ENCODE measurements at places on chromosomes 4 and X. TPM values are rescaled to one million over a fixed set of nuclear protein-coding genes. Genes with fewer than 3 reads are reported as not detected.

Gene TBC1D9
- 26.5 TPM for total RNA-seq

Gene SMR3B
- not detected for total RNA-seq

GRCh38 chr4:2075987-2076907 lies 17.1 kb downstream of the NAT8L start:
- DNase-seq: no peak

- DNase-seq: no peak
Observed at GRCh38 chr4:143742834-143743233, 42.4 kb upstream of the FREM3 start.

DNA sequence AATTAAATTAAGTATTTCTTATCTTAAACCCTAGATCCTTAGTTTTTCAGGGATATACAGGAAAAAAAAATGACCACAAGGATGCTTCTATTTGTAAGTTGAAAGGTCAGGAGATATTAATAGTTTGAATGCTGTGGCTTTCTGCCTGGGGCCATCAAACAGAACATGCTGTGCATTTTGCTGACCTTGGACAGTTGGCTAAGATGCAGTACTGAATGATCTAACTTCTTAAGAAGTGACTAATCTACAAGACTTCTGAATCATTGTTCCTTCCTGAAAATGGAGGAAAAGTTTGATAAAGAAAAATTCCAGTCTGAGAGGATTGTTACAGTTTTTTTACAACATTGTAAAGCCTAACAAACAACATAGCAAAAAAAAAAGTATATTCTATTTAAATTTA lies 237.8 kb upstream of the JADE1 start:
- DNase-seq: peak; percentile 90

GRCh38 chr4:151246742-151247141 lies 30.2 kb upstream of the PRSS48 start:
- no peak for DNase-seq

DNA sequence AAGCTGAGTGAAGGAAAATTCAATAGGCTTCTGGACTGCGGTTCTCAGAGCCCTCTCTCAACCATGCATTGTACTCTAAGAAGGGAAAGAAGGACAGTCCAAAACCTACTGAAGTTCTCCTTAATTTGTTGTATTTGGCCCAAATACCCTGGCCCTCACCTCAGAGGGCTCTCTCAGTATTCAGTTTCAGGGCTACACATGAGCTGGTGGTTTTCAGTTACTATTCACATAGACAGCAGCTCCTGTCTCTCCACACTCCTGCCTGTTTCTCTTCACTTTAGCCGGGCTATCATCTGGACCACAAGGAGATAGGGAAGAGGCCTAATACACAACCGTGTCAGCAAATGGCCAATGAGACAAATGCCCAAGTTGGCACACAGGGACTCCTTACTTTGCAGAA lies 66.0 kb downstream of the ATG4A start:
- no peak for DNase-seq

DNA sequence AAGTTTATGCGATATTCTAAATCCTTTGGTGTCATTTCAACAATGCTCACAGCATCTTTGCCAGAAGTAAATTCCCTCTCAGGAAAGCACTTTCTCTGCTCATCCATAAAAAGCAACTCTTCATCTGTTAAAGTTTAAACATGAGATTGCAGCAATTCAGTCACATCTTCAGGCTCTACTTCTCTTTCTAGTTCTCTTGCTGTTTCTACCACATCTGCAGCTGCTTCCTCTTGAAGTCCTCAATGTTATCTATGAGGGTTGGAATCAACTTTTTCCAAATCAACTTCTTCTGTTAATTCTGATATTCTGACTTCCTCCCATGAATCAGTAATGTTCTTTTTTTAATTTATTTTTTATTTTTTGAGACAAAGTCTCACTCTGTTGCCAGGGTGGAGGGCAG lies 100.9 kb downstream of the LCORL start:
- DNase-seq: no peak

GRCh38 chr4:105014635-105015034 lies 132.0 kb upstream of the TET2 start:
- DNase-seq: no peak

DNA sequence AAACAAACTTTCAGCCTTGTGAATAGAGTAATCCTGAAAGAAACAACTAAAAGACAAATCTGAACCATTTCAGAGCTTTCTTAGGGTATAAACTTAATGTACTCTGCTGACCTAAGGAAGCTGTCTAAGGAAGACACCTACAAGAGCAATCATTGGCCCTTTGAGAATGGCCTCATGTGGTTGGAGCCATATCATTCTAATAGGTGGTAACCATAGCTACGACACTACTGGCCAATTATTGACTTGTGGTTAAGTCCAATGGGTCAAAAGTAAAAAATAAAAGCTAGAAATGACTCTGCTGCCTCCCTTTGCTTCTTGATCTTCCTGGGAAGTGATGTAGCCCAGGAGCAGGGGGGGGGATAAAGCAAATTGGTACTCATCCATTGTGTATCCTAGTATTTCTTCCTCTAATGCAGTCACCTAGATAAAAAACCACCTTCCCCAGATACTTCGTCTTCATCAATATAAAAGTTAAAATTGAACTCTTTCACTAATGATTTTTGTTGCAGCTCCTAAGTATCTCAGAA lies 547.0 kb downstream of the ARAP2 start:
- DNase-seq: no peak

Gene MAGEA4
- not detected for total RNA-seq

- DNase-seq: no peak
Observed at GRCh38 chrX:137313627-137314026, 252.3 kb upstream of the ZIC3 start.

Gene EDA
- total RNA-seq: not detected

Gene TECRL
- not detected for total RNA-seq

DNA sequence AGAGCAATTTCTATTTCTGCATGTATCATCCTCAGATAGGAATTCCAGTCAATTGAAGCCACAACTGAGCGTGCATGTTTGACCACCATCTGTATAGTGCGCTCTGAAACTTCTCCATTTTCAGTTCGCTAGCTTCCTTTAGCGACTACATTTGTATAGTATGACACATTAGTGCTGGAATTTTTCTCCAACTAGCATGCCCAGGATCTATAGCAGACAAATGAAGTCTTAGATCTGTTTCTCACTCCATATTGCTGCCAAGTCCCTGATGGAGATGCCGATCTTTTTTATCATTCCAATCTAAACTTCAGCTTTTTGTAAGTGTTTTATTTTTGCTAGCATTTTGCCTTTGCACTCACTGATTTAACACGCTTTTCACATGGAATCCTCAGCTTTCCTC lies 774.8 kb upstream of the TENM3 start:
- no peak for DNase-seq

Gene P2RY4
- total RNA-seq: not detected

GRCh38 chr4:176323511-176324160 lies 3.9 kb downstream of the SPCS3 start:
- no peak for DNase-seq

GRCh38 chr4:125316791-125317524 lies 2.2 kb downstream of the FAT4 start:
- DNase-seq: no peak

Gene ADH1A
- not detected for total RNA-seq

Gene RNF128
- total RNA-seq: not detected

- DNase-seq: no peak
Observed at GRCh38 chr4:42816189-42816879, 76.2 kb upstream of the GRXCR1 start.

- DNase-seq: no peak
Observed at GRCh38 chr4:174201871-174202270, 81.6 kb downstream of the FBXO8 start.

GRCh38 chr4:139919521-139919920 lies 234.5 kb downstream of the MAML3 start:
- DNase-seq: no peak

Gene UCP1
- total RNA-seq: not detected

DNA sequence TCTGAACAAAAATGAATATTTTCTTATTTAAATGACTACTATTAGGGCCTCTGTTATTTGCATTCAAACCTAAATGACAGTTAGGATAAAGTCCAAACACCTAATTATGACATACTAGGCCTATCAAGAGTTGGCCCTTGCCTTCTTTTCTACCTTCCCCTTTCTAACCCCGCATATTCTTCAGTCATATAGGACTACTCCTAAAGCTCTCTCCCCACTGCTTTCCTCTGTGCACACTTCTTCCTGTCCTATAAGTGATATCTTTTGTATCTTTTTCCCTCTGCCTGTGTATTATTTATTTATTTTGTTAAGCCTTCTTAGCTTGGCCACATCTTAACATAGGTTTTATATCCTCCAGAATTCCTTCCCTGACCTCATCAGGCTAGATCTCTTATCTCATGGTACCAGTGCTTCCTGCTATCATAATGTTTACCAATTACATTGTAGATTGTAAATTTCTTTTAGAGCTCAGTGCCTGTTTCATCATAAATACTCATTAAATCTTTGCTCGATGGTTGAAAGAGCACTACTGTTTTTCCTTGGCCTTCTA lies 22.5 kb downstream of the ERVMER34-1 start:
- no peak for DNase-seq
